ENCODE measurements at places on chromosomes 12 and 14.

DNA sequence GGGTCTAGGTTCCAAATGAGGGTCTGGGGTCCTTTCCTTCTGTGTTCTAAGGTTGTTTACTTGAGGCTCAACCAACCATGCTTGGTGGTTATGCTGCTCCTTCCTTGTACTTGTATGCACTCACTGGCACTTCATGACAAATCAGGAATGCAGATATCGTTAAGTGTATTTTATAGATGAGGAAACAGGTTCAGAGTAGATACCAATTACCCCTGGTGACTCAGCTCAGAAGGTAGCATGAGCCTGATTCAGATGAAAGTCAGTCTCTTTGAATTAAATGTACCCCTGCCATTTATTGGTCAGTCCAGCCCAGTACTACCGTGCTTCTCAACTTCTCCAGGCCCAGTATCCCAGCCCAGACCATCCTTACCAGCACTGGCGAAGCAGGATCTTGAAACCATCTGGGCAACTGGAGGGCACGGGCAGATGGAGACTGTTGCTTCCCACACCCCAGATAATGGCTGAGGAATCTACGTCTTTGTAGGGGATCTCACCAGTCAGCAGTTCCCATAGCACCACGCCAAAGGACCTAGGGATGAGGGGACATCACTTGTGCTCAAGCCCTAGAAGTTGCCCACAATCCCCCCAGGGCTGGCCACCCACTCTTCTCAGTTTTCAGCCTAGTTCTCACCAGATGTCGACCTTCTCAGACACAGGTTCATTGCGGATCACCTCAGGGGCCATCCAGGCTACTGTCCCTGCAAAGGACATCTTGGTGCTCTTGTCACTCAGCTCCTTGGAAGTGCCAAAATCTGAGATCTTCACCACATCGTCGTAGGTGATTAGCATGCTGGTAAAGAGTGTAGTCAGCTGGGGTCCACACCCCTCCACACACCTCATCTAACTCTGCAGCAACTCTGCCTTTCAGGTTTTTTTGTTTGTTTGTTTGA is 14.3 kb downstream of the MAP3K12 start:
- DNase-seq = no peak

- DNase-seq = no peak
Measured at GRCh38 chr12:102609996-102610395, 129.6 kb upstream of the IGF1 start.

DNA sequence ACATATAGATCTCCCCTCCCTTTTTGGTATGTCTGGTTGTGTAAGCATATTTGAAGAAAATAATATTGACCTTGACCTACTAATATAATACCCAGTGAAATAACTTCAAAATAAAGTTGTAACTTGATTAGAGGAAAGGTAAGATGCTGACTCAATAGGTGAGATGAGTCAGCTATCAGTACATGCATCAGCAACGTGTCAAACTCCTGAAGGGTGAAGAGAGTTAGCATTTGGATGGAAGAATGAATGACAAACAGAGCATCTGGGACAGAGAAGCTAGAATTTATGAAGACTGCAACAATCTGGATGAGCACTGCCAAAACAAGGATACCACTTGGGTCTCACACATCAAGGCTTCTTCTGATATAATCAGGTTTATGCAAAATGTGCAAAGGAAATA is 74.9 kb downstream of the PPP2R5E start:
- no peak for DNase-seq

DNA sequence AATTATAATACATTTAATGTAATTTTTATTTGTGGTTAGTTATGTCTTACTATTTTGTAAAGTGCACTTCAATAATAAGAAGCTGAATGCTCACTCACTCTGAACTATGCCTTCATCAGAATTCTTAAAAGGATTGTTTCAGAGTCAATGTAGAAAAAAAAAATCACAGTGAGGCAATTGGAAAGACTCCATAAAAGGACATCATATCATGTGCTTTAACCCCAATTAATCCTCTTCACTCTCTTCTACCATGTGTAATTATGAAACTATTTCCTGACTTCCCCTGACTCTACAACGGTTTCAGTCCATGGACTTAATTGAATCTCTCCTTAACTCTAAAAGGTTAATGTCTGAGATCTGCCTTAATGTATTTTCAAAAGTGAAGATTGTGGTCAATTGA is 250.4 kb upstream of the ALG10 start:
- DNase-seq = no peak

- DNase-seq = no peak
Measured at GRCh38 chr12:113230315-113231234, 9.3 kb downstream of the TPCN1 start.

DNA sequence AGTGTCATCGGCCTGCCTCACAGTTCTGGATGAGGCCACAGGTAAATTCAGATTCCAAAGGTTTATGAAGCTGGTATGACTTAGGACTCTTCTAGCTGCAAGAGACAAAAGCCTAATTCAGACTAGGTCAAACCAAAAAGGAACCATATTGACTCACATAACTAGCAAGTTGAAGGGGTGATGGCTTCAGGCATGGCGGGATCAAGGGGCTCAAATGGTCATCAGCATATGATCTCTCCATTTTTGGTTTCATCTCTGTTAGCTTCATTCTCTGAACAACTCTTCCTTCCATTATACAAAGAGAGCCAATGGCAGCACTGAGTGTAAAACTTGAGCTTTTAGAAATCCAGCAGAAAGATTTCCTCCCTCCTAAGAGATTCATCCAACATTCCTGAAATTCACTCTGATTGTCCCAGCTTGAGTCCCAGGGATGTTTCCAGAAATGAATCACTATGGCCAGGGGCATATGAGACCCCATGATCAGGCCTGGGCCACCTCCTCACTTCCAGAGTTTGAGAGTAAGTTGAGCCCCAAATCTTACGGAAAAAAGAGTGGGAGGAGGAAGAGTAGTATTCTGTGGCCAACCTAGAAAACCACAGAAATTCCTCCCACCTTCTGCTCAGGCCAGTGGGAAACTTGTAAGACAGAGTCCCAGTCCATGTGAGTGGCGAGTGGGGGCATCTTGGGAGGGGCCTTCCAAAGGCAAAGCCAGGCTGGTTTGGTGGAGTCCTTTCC is 2.0 kb upstream of the MAP1LC3B2 start:
- DNase-seq = no peak

- DNase-seq = no peak
Measured at GRCh38 chr14:45426685-45427282, 173.8 kb upstream of the MIS18BP1 start.

DNA sequence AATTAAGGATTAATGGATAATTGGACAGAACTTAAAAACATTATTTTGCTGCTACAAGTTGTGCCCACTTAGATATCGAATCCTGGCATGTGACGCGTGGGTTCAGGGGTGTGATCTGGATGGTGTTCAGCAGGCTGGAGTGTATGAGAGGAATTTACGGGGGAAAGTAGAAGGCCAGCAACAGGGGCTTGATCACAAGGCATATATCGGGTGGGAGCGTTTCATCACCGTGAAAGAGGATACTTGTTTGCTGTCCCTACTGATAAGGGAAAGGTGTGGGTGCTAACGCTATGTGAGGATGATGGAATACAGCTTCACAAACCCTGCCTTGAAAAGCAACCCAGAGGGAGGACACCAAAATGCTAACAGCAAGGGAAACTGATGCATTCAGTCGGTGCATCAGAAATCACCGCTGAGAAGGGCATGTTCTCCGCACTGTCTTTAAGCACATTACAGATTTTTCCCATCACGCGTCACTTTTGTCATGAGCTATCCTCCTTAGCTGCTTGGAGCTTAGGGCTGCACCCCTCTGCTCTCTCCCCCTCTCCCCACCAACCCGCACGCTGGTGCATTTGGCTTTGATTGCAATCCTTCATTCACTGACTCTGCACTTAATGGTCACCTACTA is 13.4 kb downstream of the HHIPL1 start:
- DNase-seq = no peak

DNA sequence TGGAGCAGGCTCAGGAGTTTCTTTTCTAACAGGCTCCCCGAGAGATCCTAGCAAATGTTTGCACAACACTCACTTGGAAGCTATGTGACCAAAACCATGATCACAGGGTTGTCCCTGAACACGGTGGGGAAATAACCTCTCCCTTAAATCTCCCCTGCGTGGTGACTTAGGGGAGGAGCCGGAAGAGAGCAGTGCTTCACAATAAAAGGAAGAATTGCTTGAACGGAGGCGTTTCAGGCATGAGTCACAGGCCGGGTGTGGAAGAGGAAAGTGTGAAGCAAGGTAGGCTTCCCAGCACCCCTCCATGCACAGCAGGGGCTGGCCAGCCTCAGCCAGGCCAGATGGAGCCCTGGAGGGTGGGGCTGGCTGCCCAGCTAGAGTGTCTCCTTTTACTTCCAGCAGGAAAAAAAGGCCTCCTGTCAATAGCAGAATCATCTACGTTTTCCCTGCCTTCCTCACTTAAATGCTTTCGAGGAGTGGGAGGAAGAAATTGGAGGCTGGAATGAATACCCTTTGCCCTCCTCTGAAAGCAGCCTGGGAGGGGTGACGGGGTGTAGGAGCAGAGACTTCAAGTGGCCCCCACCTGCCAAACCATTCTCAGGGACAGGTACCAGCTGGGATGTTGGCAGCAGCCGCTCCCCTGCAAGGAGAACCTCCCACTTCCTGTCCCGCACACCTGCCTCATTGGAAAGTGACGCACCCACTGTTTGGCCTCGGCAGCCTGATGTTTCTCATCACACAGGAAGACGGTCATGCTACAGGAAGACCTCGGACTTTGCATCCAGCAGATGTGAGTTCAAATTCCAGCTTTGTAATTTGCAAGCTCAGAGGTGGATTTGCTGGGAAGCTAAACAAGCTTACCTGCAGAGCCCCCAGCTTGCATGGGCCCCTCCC is 30.1 kb upstream of the PPP2R5C start:
- DNase-seq = peak; percentile 73

DNA sequence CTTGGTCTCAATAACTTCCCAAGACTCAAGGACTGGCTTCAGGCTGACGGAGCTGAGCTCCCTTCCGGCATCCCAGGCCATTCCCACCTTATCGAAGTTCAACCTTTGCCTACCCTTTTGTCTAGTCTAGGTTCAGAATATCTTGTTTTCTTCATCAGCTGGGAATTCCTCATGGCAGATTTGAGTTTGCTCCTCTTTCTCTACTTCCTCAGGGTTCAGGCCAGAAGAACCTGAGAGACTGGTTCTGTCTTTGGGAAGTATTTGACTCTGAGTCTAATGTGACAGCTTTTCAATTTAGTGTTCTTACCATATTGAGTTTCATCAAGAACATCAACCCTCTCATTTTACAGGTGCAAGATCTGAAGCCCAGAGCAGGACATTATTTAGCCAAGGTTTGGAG is 2.1 kb downstream of the BIN2 start:
- DNase-seq = no peak

DNA sequence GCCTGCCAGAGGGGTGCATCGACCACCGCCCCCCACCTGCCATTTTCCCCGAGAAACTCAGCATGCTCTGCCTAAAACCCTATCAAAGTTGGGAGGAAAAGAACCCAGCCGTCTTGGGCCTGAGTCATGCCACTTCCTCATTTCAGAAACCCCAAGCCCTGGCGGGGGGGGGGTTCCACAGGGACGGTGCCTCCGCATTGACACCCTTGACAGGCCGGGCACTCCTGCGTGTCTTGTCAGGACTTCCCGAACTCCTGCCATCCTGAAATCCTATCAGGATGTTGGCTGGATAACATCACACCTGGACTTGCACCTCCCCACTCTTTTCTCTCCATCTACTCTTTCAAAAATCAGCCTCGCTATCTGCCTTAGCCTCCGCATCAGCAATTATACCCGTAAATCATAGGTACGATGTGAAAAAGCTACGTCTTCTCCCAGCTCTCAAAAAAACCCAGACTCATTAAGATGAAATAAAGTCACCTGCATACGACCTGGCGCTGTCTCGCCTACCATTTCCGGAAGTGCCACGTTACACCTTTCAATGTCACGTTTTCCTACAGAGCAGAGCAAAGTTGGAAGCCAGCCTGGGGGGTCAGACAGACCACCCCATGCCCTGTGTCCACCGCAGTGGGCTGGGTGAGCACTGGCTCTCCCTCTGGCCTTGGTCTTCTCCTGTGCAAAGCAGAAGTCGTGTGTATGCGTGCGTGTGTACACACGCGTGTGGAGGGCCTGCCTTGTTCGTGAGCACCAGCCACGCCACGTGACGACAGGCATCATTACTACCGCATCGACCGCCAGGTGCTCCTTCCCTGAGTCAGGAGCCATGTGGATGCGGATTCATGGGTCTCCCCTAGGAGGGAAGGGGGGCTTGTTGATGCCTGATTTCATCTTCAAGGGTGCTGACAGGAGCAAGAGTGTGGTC is 96.7 kb downstream of the RFLNA start:
- DNase-seq = peak; percentile 46

DNA sequence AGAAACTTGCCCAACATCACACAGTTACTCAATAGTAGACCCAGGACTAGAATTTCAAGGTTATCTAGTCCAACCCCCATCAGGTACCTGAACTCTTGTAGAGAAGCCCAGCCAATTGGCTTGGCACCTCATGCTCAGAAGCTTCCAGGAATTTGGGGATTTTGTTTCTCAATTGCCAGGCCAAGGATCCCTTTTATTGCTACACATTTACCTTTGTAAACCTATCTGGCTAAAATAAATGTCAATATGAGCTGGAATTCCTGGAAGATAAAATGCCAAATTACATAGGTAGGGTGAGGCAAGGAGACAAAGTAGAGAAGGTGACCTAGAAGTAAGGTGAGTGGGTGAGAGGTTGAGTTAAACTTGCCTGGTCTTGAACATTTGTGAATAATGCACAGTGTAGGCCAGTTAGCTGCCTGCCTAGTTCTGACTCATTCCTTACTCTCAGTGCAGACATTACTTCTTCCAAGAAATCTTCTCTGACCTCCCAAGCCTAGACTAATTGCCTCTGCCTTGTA is 36.3 kb downstream of the SDR9C7 start:
- DNase-seq = no peak

- no peak for DNase-seq
Measured at GRCh38 chr12:56160894-56161689, 2.9 kb downstream of the MYL6 start.

DNA sequence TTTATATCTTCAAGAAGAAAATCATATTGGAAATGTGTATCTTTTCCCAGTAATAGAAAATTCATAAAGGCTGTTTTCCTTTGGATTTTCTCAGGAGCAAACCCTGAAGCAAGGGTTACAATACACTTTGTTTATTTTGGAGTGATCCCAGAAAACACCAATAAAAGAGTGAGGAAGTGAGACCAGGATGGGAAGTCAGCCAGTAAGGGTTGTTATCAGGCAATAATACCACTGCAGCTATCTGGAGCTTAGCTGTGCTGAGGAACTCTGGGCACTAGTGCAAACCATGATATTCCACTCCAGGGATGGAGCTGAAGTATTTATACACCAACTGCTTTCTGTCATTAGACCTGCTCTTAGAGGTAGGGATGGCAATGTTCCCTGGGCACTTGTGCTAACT is 1002.3 kb downstream of the FLRT2 start:
- no peak for DNase-seq

DNA sequence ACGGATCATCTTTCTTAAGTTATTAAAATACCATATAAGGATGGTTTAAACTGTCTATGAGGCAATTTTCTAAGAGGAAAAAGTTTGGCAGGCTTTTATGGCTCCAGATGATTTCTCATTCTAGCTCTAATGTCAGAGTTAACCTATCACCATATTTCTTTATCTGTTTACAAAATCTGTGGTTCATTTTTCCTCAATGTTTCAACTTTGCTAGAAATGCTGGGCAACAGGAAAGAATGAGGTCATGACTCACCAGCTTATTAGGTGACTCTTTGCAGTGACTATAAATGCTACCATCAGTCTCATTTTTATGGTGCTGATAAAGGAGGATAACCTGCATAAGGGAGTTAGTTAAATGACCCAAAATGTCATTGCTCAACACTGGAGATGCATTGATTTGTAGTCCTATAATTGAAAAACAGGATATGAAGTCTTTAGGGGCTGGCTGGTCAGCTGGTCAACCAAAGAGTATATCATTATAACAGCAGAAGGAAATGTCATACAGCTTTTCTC is 45.3 kb upstream of the RAP1B start:
- DNase-seq = no peak

GRCh38 chr12:16154990-16155389 is 122.5 kb downstream of the SLC15A5 start:
- no peak for DNase-seq

All from activated gamma-delta T cell treated with Interleukin-2 at 50 U/mL for 16 hours (primary cell).